Left lobe of liver (tissue), 2 donors: ENCODE measurements at places on chromosomes 3 and 15. TPM values are rescaled to one million over a fixed set of nuclear protein-coding genes. Genes with fewer than 3 reads are reported as not detected.

DNA sequence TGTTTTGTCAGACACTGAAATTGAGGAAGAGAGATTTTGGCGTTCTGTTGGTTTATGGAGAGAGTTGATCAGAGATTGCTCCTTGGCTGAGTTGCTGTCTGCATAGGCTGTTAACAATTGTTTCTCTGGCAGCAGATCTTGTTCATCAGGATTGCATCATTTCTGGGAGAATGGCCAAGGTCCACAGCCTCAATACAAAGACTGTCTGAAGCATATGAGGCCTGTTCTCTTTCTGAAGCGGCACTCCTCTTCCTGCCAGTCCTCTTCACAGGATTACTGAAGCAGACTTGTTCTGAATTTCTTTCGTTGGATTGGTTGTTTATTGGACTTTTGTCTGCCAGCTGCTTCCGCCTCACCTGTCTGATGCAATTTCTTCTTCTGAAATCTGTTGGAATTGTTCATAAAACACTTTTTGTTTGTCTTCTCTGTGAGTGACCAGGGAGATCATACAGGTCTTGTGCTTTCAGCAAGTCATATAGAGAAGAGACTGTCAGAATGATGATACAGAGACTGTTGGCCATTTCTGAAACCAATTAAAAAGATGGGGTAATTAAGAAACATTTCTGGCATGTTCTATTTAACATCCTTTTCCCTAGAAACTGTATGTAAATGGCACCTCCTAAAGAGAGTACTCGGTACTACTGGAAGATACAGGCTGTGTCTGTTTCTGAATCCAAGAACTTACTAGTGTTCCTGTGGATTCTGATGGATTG is 25.5 kb downstream of the SETD5 start:
- peak; percentile 90 for DNase-seq

DNA sequence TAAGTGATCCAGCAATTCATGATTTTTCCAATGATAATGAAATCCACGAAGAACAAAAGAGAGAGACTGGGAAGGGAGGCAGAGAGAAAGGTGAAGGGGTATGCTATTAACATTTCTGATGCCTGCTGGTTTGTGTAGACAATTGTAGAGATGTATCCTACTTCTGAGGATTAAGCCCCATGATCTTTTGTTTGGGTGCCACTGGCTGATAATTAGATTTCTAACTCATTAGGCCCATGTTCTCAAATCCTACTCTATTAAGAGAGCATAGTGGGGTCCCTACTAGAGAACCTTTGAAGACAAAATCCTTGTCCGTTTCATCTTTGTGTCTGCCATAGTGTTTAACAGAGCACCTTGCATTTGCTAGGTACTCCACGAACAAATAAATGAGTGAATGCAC is 2.7 kb upstream of the GNB4 start:
- DNase-seq, result no peak

DNA sequence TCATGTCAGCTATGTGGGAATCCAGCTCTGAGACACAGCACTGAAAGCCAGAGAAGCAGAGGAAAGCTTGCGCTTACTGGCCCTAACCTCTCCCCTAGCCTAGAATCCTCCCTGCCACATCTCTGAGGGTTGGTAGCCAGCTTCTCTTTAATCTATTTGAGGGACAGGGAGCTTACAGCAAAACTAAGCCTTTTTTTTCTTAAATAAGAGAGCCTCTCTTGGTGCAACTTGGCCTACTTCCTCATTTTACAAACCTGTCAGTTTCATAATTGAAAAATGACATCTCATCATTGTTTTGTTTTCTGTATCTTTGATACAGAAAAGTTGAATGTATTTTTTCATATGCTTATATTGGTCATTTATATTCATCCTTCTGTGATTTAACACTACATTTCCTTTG is 193.9 kb downstream of the ZNF621 start:
- no peak for DNase-seq

GRCh38 chr15:63372018-63372705 is 9.5 kb downstream of the CA12 start:
- no peak for DNase-seq

GRCh38 chr3:159838938-159839337 is 149.7 kb upstream of the IL12A start:
- DNase-seq, result no peak

DNA sequence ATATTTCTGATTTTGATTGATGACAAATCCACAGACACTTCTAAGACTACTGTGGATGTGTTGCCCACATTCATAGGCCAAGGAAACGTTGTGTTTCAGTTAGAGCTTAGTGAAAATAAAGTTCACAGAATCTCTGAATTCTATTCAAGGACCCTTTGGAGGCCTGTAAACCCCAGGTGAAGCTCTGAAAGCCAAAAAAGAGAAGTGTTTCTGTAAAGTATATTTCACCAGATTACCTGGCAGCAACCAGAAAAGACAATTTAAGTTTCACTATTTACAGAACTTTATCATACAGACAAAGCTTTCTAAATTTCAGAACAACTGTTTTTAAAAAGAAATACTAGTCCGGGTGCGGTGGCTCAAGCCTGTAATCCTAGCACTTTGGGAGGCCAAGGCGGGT is 2.6 kb downstream of the CLPX start:
- no peak for DNase-seq

GRCh38 chr15:58839485-58839884 is 68.4 kb downstream of the MINDY2 start:
- no peak for DNase-seq

- DNase-seq, result no peak
Measured at GRCh38 chr15:59140422-59141226, 35.7 kb downstream of the CCNB2 start.

GRCh38 chr3:16103472-16103871 is 71.0 kb upstream of the GALNT15 start:
- no peak for DNase-seq

DNA sequence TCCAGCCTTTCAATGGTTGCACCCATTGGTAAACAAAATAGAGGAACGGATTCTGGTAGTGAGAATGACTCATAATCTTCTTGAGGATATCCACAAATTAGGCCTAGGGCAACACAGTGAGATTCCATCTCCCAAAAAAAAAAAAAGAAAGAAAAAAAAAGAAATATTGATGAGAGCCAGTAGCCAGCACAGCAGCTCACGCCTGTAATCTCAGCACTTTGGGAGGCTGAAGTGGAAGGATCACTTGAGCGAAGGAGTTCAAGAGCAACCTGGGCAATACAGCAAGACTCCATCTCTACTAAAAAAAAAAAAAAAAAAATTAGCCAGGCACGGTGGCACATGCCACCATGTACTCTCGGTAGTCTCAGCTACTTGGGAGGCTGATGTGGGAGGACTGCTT is 51.9 kb downstream of the DENND4A start:
- DNase-seq, result no peak

- no peak for DNase-seq
Measured at GRCh38 chr3:58540176-58540858, 3.3 kb upstream of the ACOX2 start.

GRCh38 chr3:131501949-131502348 is 822 bp downstream of the MRPL3 start:
- no peak for DNase-seq

- no peak for DNase-seq
Measured at GRCh38 chr3:65939801-65940246, 98.9 kb downstream of the MAGI1 start.

GRCh38 chr3:111653766-111654165 is 58.6 kb upstream of the ZBED2 start:
- no peak for DNase-seq

DNA sequence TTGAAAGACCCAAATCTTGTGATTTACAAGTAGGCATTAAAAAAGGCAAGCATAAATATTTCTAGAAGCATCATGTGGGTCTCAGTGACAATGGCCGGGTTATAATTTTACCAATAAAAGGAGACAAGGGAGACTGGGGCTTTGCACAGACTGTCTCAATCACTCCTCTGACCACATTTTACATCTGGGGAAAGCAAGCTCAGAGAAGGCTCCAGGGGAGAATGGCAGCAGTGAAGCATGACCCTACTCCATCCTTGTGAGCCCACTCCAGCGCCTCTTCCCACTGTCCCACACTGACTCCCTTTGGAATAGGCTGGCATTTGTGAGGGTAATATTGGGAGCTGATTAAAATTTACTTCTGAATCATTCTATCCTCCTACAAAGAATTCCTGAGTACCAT is 61.8 kb downstream of the SATB1 start:
- no peak for DNase-seq

- DNase-seq, result no peak
Measured at GRCh38 chr3:37824954-37825328, 36.7 kb upstream of the CTDSPL start.

GRCh38 chr3:3559786-3560185 is 239.4 kb upstream of the LRRN1 start:
- no peak for DNase-seq

GRCh38 chr3:33360136-33360825 is 79.9 kb downstream of the UBP1 start:
- DNase-seq, result no peak

GRCh38 chr15:73930790-73931281 is 4.6 kb downstream of the LOXL1 start:
- DNase-seq, result no peak

DNA sequence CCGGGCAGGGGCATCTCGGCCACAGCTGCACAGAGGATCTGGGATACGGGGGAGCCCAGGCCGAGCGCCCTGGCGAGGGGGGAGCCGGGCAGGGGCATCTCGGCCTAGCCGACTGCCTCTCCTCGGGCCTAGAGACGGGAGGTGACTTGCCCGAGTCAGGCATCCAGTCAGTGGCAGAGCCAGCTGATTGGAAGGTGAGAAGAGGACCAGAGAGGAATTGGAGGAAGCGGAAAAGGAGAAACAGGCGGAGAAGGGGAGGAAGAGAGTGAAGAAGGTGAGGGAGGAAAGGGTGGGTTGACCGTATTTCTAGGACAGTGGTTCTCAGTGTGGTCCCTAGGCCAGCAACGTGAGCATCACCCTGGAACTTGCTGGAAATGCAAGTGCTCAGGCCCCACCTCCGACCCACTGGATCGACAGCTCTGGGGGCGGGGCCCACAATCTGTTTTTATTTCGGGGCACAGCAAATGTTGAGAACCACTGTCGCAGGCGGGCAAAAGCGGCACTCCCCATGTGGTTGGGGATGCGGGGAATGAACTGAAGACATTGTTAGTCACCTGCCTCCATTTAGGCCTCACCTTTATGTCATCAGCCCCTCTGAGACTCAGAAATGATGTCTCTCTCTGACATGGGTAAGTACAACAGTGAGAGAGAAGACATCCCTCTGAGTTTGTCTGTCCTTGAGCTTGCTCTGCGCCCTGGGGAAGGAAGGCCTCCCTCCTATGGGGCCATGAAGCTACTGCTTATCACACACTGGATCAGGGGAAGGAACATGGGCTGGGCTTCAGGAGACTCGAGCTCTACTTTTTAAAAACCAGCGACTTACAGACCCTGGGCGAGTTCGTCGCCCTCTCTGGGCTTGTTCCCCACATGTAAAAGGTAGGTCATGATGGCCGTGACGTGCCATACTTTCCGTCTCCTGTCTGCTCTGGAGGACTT is 1.0 kb upstream of the MELTF start:
- DNase-seq, result peak; percentile 45

GRCh38 chr3:12445523-12446240 is 38.6 kb upstream of the TSEN2 start:
- DNase-seq, result no peak

- no peak for DNase-seq
Measured at GRCh38 chr3:174949523-174949922, 90.4 kb downstream of the NAALADL2 start.

GRCh38 chr3:139388821-139389551 is 461 bp downstream of the COPB2 start:
- no peak for DNase-seq

DNA sequence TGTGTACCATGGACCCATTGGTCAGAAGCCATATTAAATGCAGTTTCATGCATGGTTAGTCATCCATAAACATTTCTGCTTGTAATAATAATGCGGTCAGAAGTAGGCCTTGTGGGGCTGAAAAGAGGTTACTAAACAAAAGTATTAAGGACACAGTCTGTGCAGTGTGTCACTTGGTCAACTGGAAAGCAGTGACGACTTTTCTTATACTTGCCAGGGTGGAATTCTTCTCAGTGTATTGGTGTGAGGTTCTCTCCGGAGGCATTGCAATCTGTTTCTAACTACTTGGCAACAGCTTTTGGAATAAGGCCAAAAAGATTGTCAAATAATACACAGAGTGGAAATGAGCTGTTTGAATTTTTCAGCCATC is 46.8 kb downstream of the CHL1 start:
- no peak for DNase-seq

DNA sequence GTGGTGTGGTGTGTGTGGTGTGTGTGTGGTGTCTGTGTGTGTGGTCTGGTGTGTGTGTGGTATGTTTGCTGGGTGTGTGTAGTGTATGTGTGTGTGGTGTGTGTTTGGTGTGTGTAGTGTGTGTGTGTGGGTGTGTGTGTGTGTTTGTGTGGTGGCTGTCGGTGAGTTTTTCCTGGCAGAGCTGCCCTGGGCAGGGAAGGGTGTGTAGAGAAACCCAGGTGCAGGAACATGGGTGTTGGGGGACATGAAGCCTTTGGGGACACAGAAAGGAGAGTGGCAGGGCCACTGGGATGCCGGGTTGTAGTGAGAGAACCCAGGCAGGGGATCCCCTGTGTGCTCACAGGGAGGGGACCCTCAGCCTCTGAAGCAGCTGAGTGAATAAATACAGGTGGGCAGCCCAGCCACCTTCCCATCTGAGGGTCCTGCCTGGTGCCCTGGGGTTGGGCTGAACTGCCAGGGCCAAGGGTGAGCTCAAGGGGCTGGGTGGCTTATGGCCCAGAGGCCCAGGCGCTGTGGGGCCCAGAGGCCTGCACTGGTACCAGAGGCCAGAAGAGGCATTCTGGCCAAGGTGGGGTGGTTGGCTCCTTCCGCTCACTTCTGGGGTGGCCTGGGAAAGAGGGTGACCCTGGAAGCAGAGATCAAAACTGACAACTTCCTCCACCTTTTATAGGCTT is 48.5 kb upstream of the CTSH start:
- no peak for DNase-seq

- no peak for DNase-seq
Measured at GRCh38 chr3:88611826-88612326, 462.1 kb downstream of the C3orf38 start.

DNA sequence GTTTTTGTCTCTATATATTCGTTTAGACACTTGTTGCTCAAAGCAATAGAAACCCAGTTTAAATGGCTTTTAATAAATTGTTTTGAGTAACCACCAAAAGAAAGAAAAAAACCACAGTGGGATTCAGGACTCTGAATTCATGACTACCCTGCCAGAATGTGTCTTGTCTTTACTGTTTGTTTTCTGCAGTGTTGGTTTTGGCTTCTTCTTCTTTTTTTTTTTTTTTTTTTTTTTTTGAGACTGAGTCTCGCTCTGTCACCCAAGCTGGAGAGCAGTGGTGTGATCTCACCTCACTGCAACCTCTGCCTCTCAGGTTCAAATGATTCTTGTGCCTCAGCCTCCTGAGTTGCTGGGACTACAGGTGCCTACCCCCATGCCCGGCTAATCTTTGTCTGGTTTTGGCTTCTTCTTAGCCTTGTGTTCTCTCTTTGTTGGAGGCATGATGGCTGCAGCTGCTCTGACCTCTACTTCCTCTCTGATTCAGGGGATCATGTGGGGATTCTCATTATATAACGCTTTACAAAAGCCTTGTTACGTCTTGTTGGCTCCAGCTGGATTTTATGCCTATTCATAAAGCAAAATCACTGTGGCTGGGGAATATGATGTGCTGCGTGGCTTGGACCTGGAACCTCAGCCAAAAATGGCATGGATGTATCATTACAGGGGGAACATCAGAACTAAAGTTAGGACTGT is 54.0 kb downstream of the PLS1 start:
- no peak for DNase-seq

Gene SPESP1
- total RNA-seq, result 0.48 TPM

Gene TP63
- total RNA-seq, result 0.05 TPM

Gene WDR93
- not detected for total RNA-seq

Gene SCN5A
- 0.05 TPM for total RNA-seq

Gene CSPG5
- total RNA-seq, result 0.48 TPM

Gene SPINT1
- total RNA-seq, result 1.6 TPM

Gene XXYLT1
- 2.8 TPM for total RNA-seq

Gene CPEB1
- total RNA-seq, result 0.23 TPM

Gene GJD2
- not detected for total RNA-seq
